ENCODE measurements at places on chromosomes 7 and 10.

- no peak for DNase-seq
These were observed 5.1 kb upstream of the PMPCB start for GRCh38 chr7:103292122-103292521.

DNA sequence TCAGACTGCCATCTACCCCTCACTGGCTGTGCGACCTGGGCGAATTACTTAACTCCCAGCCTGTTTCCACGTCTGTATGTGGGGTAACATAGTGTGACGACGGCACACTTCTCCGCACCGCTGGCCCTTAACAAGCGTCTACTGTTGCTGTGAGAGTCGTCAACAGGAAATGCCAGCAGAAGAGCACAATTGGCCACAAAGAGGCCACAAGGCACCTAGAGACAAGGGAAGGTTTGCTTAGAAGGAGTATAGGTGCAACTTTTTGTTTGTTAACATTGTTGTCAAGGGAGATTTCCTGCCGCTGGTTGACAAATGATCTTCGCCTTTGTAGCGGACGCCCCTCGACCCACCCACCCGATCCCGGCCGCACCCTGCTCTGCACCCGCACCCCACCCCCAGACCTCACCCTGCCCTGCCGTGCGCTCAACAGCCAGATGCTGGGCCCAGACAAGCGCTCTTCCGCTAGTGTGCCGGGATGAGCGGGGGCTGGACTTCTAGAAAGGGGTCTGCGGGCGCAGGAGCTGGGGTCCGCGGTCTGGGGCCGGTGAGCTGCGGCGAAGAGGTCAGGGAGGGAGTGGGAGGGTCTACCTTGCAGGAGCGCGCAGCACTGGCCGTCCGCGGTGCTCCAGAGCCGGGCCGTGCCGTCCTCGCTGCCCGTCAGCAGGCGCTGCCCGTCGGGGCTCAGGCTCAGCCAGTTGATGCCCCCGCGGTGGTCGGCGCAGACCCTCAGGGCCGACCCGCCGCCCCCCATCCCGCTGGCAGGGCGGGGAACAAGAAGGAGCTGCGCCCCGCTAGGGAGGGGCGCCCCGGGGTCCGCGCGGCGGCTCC, 785 bp downstream of the WDR86 start:
- DNase-seq = no peak

GRCh38 chr10:29713450-29713849, 78.7 kb upstream of the SVIL start:
- no peak for DNase-seq

GRCh38 chr7:104973909-104974415, 40.0 kb upstream of the KMT2E start:
- DNase-seq = peak; percentile 68

DNA sequence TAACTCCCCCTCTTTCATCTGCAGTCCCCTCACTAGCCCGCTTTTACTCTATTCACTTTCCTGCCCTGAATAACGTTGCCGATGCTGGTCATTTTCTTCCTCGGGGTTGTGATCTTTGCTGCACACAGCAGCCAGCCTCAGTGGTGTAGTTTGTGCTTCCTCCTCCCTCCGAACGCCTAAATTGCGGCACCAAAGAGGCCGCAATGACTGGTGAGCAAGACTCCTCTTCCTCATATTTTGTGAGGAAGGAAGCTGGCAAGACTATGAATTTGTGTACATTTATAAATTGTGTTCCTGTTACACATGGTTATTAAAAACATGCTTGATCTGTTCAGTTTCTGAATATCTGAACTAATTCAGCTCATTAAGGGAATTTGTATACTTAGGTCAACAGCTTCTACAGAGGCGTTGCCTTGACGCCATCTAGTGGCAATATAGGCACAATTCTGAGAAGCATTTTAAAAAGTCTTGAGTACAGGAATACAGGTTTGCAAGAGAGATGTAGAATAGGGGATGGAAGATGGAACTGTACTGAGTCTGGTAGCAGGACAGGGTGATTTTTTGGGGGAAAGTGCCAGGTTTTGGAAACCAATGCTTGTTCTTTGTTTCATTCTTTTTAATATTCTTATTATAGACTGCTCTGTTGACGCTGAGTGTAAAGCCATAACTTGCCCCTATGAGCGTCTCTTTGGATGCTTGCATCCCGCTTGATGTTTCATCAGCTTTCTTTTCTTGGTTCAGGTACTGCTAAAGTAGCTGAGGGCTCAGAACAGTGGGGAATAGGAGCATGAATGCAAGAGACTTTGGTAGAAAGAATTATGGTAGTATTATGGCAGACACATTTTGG, 4.1 kb upstream of the TAS2R5 start:
- peak; percentile 39 for DNase-seq

- DNase-seq = no peak
These were observed 30.3 kb upstream of the SUN1 start for GRCh38 chr7:801940-802381.
